HAP-1 (cell line): ENCODE measurements at places on chromosomes 5 and 9.

GRCh38 chr5:51832934-51833470 is 449.8 kb downstream of the ISL1 start:
- no peak for DNase-seq

DNA sequence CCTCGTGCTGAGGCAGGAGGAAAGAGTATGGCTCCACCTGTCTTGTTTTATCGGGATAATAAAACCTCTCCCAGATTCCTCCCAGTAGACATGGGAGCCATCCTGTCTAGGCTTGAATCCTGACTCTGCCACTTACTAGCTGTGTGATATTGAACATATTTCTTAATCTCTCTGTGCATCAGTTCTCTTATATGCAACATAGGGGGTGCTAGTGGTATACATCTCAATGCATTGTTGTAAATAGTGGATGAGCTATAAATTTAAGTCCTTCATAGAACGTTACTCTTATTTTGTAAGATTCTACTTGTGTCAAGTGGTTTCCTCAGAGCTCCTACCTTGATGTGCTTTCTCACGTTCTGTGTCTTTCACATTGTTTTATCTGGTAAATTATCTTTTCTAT is 417.7 kb upstream of the POU5F2 start:
- no peak for DNase-seq

- DNase-seq = no peak
Observed at GRCh38 chr9:124329206-124329792, 71.5 kb downstream of the NEK6 start.

DNA sequence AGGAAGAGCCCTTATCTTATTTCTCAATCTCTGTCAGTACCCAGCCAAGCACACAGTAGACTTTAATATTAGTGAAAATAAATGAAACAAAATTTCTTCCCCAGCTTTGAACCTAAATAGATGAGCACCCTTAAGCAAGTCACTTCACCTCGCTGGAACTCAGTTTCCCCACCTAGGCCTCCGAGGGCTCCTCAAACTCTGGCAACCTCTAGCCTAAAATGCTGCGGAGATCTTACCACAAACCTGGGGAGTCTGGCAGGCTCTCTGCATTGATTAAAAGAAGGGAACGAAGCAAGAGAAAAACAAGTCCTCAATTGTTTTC is 326 bp downstream of the RIGI start:
- DNase-seq = no peak

GRCh38 chr5:10377081-10377480 is 23.6 kb downstream of the MARCHF6 start:
- DNase-seq = no peak

DNA sequence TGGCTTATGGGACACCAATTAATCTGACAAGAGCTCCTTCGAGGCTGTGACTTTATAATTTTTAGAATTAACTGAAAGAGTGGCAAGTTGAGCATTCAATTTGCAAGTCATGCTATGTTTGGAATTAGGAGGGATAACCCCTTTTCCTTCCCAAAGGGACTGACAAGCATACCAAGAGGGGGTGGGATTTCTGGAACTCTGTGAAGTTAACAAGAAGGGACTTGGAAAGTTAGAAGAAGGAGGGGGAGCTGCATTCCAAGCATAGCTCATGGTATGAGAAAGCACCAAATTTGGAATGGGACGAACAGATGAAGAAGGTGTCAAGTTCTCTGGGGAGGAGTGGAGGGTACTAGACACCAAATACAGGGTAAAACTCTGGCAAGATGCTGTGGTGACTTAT is 8.9 kb upstream of the PALM2AKAP2 start:
- DNase-seq = no peak

GRCh38 chr5:108762660-108763059 is 15.0 kb downstream of the FER start:
- no peak for DNase-seq

- no peak for DNase-seq
Observed at GRCh38 chr5:170511551-170512258, 7.9 kb downstream of the KCNIP1 start.

DNA sequence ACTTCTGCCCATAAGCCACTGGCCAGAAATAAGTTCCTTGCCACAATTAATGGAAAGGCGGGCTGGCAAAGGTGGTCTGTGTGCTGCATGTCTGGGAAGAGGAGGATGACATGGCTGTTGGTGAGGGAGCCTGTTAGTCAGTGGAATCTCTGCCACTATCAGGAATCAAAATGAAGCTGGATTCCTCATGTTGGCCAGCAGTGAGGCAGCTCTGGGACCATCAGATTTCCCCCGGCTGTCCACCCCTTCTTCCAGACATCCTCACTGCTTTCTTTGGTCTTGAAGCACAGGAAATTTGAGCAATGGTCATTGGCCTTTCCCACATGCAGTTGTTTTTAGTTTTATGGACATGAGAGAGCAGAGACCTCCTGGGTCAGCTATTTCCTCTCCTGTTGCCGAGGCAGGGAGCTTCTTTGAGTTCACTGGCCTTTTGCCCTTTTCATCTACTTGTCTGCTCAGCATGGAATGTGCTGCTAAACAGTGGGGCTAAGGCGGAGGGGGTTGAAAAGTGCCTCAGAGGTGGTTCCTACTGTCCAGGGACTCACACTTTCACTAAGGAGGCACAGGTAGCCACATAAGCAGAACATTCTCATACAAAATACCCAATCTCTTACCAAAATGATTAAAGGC is 34.8 kb upstream of the NEURL1B start:
- DNase-seq = no peak

GRCh38 chr5:38922199-38922598 is 76.4 kb downstream of the OSMR start:
- peak; percentile 45 for DNase-seq

GRCh38 chr9:78663369-78663768 is 366.4 kb downstream of the PSAT1 start:
- DNase-seq = no peak

GRCh38 chr9:98763986-98764745 is 32.2 kb downstream of the ANKS6 start:
- no peak for DNase-seq

GRCh38 chr5:89440670-89441069 is 557.7 kb upstream of the MEF2C start:
- no peak for DNase-seq

DNA sequence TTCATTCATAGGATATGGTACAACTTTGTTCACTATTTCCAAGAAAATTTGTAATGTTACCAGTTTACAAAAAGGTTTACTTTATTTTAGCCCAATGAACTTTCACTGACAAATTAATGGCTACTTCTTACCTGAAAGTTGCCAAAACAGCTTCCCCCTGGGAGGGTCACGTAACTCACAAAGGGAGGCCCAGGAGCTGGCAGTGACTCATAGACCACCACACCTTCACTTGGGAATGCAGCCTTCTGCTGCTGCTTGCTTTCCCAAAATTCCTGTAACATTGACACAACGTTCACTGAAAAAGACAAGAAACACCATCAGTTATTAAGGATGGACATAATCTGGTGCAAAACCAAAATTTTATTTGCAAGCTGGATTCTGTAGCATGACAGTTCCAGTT is 18.1 kb downstream of the LIX1 start:
- no peak for DNase-seq

- DNase-seq = no peak
Observed at GRCh38 chr9:135516132-135516860, 4.9 kb upstream of the LCN1 start.

DNA sequence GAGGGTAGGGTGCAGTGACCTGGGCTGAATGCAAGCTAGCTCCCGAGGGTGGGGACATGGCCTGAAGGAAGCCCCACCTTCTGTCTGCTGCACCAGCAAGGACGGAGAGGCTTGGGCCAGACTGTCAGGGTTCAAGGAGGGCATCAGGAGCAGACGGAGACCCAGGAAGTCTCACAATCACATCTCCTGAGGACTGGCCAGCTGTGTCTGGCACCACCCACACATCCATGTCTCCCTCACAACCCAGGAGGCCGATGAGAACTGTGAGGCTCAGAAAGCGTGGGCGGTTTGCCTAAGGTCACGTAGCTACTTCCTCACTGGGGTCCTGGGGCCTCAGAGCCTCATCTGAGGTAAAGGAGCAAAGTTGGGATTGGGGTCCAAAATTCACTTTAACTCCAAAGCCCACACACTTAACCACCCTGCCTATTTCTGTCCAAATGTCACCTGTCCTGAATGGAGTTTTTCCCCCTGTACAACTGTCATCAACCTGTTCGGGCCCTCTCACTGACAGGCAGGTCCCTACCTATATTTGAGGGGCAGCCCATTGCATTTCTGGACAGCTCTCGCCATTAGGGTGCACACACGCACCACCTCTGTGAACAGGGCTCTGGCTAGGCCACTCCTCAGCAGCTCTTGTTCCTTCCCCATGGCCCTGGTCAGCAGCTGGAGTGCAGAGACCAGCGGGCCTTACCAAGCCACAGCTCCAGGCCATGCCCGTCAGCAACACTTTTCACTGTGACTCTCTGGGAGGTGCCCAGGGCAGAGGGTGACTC is 3.4 kb downstream of the IL13 start:
- no peak for DNase-seq

- no peak for DNase-seq
Observed at GRCh38 chr5:171627936-171628632, 157.5 kb upstream of the SMIM23 start.

GRCh38 chr5:68353605-68354004 is 138.0 kb downstream of the PIK3R1 start:
- no peak for DNase-seq

DNA sequence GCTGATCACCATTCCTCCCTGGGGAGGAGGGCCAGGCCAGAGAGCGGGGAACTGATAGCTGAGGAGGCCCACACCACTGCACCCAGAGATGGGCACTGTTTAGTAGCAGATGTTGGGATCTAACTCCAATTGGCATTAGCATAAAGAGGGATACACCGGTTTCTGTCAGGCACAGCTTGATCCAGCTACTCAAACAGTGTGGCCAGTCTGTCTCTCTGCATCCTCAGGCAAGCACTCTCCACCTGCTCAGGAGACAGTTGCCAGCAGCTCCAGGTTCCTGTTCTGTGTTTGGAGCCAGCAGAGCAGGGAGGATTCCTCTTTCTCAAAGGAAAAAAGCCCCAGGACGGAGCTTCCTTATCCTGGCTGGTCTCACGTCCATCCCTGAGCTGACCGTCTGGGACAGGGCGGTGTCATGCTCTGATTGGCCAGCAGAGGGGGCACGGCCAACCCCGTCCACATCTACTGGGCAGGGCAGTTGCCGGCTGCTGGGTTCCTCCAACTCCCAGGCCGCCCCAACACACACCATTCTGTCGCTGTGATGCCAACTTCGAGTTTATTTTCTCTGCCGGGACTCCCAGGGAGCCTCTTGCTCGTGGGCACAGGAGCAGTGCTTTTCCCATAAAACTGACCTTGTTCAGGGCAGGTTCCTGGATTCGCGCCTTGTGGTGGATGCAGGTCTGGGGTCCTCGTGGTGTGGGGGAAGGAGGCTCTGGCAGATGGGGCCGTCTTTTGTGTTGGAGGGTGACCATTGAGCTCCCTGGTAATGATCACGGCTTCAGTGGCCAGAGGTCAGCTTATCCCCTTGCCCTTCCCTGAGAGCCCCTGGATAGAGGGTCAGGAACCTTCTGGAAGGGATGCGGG is 47.9 kb downstream of the COL5A1 start:
- no peak for DNase-seq

- no peak for DNase-seq
Observed at GRCh38 chr5:135478938-135479337, 26.8 kb upstream of the TIFAB start.

- no peak for DNase-seq
Observed at GRCh38 chr9:16371306-16371705, 499.2 kb downstream of the BNC2 start.

- DNase-seq = peak; percentile 84
Observed at GRCh38 chr9:133351908-133352634, 4.1 kb downstream of the RPL7A start.

DNA sequence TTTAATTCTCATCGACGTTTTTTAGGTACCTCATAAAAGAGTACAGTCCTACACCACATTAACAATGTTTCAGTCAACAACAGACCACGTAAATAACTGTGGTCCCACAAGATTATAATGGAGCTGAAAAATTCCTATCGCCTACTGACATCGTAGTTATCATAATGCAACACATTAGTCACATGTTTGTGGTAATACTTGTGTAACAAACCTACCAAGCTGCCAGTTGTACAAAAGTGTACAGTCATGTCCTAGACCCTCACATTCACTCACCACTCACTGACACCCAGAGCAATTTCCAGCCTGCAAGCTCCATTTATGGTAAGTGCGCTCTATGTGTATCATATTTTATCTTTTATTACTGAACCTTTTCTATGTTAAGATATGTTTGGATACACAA is 16.8 kb downstream of the GNAQ start:
- no peak for DNase-seq

DNA sequence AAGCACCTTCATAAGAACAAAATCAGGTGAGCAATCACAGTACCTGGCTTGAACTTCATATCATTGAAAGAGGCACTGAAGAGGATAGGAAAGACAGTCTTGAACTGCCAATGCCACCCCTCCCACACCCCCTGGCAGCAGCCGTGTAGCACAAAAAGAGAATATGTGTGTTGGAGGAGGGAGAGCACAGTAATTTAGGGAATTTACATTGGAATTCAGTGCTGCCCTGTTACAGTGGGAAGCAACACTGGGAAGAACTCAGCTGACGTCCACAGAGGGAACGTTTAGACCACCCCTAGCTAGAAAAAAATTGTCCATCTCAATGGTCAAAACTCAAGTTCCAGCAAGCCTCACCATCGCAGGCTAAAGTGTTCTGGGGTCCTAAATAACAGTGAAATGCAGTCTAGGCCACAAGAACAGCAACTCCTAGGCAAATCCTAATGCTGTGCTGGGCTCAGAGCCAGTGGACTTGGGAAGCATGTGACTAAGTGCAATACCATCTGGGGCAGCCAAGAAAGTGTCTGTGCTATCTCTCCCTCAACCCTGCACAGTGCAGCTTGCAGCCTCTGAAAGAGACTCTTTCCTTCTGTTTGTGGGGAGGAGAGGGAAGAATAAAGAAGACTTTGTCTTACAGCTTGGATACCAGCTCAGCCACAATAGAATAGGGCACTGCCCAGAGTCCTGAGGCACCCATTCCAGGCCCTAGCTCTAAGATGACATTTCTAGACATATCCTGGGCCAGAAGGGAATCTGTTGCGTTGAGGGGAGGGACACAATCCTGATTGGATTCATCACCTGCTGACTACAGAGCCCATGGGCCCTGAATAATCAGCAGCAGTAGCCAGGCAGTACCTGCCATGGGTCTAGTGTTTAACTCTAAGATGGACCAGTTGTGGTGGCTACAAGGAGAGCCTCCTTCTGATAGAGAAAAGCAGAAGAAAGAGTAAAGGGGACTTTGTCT is 62.1 kb upstream of the VLDLR start:
- DNase-seq = no peak

GRCh38 chr5:12292610-12293204 is 388.5 kb upstream of the CTNND2 start:
- no peak for DNase-seq

- DNase-seq = no peak
Observed at GRCh38 chr5:114977979-114978573, 191.6 kb downstream of the TRIM36 start.
